ENCODE measurements at places on chromosomes 7 and 10. TPM values are rescaled to one million over a fixed set of nuclear protein-coding genes. Genes with fewer than 3 reads are reported as not detected.

DNA sequence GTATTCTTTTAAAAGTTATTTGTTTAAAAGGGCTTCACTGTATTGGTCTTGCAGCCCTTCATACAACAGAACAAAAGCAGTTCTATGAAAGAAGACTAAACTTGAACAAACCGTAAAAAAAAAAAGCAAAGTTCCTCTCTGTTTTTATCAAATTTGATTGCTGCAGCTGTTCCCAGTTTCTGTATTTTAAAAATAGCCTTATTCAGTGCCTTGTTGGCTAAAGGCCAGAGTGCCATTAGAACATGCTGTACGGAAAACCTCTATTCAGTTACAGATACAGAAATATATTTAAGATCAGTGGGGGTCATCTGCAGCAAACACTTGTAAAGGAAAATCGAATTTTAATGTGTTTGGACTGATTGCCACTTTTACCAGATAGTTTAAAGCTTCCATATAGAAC, 207.8 kb upstream of the ETV1 start:
- no peak for DNase-seq

BCL7B gene
- polyA plus RNA-seq: 45.2 TPM

DNA sequence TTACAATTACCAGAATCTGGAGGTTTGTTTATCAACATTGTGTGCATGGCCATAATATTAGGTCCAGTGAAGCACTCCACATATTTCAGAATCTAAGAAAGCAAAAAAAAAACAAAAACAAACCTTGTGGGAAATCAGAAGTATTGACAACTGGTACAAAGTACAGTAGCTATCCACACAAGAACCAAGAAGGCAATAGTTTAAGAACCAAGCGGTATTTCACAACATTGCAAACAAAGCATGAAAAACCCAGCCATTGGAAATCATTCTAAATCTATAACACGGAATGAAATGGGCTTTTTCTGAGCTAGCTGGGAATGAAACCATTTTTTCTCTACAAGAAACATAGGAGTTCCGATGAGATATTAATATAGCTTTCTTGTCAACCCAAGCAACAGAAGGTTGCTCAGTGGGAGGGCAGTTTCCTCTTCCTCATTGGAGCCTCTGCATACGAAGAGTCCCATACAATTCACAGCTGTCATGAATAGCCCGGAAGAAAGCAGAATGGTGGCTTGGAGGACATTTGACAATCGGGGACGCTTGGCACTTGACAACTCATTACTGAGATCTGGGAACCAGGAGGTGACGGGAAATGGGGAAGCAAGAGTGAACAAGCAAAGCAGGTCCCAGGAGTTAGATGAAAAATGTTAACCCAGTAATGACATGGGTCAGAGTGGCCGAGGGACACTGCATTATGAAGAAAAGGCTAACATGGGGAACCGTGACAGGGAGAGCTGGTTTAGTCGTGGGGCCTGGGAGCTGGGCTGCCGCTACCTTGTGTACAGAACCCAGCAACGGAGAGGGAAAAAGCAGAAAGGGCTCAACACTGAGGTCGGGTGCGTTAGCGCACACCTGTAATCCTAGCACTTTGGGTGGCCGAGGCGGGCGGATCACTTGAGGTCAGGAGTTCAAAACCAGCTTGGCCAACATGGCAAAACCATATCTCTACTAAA, 7.8 kb downstream of the PHYH start:
- DNase-seq: no peak

DNA sequence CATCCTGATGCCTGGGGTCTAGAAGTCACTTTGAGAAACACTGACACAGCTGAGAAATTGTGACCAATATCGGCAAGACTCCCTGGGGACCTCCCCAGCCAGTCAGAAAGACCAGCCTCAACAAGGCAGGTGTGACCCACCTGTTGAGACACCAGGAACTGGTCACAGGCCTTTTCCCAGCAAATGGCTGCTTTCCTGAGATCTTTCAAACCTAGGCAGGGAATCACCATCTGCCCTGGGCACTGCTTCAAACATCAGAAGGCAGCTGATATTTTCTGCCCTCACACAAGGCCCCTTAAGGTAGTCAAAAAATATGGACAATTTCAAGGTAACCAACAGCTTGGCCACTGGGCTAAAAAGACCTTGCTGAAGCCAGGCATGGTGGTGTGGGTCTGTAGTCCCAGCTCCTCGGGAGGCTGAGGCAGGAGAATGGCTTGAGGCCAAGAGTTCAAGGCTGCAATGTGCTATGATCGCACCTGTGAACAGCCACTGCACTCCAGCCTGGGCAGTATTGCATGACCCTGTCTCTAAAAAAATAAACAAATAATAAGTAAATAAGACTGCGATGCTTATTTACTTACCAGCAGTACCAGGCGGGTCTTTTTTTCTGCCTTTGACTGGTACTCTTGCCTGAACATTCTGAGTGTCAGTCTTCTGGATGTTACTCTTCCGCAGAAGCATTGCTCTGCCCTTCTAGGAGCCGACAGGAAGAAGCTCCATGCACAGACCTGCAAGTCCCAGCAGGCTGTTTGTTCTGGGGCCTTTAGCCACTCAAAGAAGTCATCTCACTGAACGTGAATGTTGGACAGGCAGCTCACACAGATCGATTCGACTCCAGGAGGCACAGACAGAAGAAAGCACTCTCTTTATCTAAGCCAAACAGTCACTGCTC, 59.7 kb downstream of the SORBS1 start:
- DNase-seq: no peak

GJC3 gene
- not detected for polyA plus RNA-seq

GRCh38 chr10:114881901-114882300, 56.1 kb upstream of the TRUB1 start:
- no peak for DNase-seq

PVRIG gene
- polyA plus RNA-seq: 46.3 TPM

DNA sequence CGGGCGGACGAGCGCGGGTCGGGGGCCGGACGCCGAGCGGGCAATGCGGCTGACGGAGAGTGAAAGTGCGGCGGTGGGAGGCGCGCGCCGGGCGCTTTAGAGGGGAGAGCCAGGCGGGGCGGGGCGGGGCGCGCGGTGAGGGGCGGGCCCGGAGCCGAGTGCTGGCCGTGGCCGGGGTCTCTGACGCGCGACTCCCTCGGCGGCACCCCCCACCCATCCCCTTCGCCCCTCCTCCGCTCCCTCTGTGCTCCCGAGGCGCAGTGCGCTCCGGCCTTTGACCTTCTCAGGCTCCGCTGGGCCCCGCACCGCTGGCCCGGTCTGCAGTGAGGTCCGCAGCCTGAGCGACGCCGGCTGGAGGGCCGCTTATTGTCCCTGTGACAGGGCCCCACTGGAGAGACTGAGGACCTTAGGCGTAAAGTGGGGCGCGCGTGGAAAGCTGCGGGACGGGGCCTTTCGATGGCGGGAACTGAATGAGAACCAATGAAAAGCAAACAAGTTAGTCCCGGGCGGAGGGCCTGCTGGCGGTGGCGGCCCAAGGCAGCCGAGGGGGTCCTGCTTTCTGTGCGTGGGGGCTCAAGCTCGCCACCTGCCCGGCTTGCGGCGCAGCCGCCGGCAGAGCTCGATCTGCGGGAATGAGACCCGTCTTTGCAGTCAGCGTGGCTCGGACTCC, at the start of gene CXCL12:
Gene CXCL12, minus strand, starts transcription at position 72 of the 670 bp plus-strand sequence. CDS start 92 bp downstream, outside the sequence.
- DNase-seq: no peak

GRCh38 chr10:79234391-79235315, 112.6 kb upstream of the PPIF start:
- DNase-seq: no peak

NACAD gene
- not detected for polyA plus RNA-seq

GRCh38 chr10:76133597-76134255, 702.3 kb downstream of the LRMDA start:
- DNase-seq: no peak

LRIT1 gene
- polyA plus RNA-seq: not detected

EVX1 gene
- not detected for polyA plus RNA-seq

DNA sequence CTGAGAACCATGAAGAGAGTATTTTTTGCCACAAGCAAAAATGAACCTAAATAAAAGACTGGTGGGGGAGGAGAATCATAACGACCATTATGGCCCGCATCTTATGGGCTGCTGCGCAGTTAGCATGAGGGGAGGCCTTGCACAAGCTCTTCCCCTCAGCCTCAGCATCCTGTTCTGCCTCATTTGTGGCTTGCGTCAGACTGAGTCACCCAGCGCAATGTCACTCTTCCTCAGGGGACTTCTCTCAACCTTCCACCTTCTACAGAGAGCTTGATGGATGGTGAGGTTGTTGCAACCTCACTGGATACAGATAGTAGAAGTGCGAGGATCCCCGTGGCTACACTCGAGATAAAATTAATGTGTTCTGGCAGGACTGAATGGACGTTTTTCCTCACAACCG, 16.8 kb upstream of the GPR15LG start:
- no peak for DNase-seq

- no peak for DNase-seq
Observed at GRCh38 chr7:81811956-81812865, 42.4 kb upstream of the HGF start.

DNA sequence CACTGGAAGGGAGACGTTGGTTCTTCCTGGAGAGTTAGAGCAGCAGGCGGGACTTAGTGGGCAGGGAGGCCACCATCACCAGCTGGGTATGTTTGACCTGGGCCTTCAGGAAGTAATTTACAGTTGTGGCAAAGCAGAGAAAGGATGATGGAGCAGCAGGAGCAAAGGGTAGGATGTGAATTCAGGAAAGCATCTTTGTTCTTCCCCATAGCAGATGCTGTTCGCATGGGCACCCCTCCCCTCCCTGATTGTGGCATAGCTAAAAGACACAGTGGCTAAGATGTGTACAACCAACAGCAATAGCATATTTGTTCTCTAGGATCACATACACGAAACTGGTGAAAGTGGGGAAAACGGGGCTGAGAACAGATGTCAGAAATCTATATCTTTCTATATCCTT, 56.3 kb upstream of the ITPRID1 start:
- DNase-seq: no peak

DNA sequence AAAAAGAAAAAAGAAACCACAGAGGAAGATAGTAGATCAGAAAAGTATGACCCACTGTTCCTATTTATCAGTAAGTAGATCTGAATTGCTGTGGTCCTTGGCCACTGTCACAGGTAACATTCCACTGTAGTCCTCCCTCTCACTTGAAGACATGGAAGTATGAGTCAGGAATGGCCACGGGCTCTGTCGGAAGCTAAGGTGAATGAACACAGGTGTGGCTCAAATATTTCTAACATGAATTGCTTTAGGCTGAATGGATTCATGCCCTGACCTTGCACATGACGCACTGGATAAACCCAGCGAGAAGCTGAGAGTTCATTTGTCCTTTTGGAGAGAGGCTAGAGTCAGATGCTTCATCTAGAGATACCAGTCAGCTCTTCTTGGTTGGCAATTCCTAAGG, 224.5 kb upstream of the SP8 start:
- DNase-seq: no peak

CTAGE8 gene
- 0.38 TPM for polyA plus RNA-seq

GRCh38 chr10:15760681-15761080, 41.0 kb upstream of the ITGA8 start:
- no peak for DNase-seq

- no peak for DNase-seq
Observed at GRCh38 chr10:86357041-86357440, 9.6 kb downstream of the GRID1 start.

- DNase-seq: no peak
Observed at GRCh38 chr7:108010377-108010776, 7.4 kb upstream of the LAMB1 start.

RAB11FIP2 gene
- 3.7 TPM for polyA plus RNA-seq

DNA sequence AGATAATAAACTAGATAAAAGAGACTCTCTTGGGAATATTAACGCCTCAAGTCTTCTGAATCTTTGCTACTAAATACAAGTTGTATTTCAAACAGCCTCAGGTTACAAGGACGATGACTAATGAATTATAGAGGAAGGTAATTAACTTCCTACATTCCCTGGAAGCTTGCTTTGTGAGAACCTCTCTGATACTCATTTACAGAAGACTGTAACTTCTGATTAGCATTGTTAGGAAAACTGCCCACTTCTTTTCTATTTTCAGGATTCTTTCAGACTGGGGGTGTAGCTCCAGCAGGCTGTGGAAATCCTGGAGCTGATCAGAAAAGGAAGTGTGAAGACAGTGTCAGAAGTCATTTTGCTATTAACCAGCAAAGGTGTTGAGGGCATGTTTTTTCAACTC, 316.7 kb upstream of the NPSR1 start:
- no peak for DNase-seq

GRCh38 chr10:32959006-32959920, 1.2 kb upstream of the ITGB1 start:
- DNase-seq: peak; percentile 53

DNA sequence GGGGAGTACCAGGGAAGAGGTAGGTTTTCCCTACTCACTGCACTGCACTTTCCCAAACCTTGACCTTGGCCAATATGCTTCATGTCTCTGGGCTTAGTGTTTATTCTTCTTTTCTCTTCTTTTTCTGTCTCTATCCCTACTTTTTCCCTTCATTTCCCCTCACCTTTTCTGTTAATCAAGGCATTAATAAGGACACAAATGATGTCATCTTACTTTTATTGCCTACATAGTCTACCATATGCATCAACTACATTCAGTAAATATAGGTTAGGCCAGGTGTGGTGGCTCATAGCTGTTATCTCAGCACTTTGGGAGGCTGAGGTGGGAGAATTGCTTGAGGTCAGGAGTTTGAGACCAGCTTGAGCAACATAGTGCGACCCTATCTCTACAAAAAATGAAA, 13.0 kb upstream of the ZNF503 start:
- DNase-seq: no peak

- DNase-seq: no peak
Observed at GRCh38 chr10:5500910-5501309, 1.5 kb upstream of the CALML5 start.

TUBAL3 gene
- polyA plus RNA-seq: not detected

AKR1E2 gene
- not detected for polyA plus RNA-seq

DNA sequence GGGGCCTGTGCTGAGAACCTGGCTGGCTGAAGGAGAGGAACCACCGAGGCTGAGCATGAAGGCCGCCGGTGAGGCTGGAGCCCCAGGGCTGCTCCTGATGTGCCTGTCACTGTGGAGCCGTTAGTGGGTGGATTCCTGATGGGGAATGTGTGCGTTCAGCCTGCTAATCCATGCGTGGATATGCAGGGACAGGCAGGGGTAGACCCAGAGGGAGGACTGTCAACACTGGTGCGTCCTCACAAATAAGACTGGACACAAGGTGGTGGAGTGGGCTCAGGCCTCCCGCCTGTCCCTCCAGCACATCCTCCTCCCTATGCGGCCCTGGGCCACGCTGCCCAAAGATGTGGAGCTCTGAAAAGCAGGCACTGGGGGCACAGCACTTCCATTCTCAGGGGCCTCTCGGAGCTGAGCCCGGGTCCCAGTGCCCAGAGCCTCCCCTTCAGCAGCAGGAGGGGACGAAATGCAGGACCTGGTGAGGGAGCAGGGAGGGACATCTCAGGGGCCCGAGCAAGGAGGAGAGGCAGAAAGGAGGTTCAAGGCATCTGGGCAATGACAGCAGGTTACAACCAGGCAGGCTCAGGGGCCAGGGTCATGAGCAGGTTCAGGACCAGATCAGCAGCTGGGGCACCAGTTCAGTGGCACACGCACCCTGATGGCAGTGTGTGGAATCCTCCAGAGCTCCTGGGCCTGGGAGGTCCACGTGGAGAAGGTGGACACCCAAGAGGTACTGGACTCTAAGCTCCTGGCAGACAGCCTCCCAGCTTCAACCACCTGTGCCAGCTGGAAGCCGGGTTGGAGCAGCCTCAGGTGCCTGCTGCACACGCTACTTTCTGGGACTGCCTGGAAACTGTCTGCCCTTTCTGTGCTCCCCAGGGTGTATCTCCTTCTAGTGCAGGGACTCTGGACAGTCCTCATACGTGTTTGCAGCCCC, 33.5 kb upstream of the ANTXRL start:
- no peak for DNase-seq

PRKG1 gene
- polyA plus RNA-seq: not detected
